Stimulated activated CD4-positive, alpha-beta T cell treated with anti-CD3 and anti-CD28 coated beads, TNF-alpha, amount 100 ng/mL, for 4 hours (primary cell): ENCODE measurements at places on chromosomes 6 and 20.

- DNase-seq, result no peak
Observed at GRCh38 chr20:17314264-17314663, 87.4 kb downstream of the PCSK2 start.

GRCh38 chr6:124668028-124668427 is 294.2 kb upstream of the RNF217 start:
- DNase-seq, result no peak

GRCh38 chr6:126432564-126432963 is 92.6 kb downstream of the CENPW start:
- no peak for DNase-seq

DNA sequence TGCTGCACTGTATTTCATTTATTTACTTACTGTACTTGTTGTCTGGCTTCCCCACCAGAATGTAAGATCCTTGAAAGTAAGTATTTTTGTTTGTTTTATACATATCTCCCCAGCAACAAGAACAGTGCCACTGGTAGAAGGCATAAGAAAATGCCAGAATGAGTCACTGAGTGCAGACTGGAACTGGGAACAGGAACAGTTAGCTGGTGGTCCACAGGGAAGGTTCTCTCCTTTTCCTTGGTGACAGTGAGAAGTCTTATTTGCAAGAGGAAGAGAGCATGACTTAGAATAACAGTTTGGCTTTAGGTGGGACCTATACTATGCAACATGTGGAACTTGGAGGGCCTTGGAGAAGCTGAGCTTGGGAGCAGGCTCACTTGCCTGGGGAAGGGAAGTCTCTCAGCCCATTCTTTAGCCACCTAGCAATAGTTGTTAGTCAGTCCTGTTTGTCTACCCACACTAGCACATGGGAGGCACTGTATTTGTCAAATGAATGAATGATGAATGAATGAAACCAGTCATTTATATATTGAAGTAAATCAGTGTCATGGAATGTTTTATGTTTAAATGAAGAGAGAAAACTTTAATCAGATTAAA is 203.5 kb downstream of the KCNQ5 start:
- no peak for DNase-seq

DNA sequence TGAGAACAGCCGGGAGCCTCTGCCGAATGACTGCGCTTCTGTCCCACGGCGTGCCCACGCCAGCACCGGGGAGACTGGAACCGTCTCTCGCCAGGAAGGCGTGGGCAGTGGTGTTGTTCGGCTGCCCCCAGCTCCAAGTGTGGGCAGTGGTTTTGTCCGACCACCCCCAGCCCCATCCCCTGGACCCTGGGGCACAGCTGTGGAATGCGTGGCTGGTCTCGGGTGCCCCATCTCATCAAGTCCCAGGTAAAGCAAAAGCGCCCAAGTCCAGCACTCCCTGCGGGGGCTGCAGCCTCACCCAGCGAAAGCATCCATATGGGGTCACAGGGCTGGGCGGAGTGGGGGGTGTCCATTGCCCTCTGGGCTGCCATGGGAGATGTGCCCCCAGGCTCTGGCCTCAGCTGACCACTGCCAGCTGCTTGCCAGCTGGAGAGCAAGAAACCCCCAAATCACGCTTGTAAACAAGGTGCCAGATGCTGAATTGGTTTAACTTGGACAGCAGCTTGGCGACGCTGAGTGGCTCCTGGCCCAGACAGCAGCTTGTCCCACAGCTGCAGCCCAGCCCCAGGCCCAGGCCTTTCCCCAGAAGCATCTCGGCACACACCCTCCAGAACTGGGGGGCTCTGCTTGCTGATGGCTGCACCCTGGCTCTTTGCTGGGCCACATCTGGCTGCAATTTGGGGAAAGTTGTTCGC is 4.5 kb downstream of the CABLES2 start:
- no peak for DNase-seq

DNA sequence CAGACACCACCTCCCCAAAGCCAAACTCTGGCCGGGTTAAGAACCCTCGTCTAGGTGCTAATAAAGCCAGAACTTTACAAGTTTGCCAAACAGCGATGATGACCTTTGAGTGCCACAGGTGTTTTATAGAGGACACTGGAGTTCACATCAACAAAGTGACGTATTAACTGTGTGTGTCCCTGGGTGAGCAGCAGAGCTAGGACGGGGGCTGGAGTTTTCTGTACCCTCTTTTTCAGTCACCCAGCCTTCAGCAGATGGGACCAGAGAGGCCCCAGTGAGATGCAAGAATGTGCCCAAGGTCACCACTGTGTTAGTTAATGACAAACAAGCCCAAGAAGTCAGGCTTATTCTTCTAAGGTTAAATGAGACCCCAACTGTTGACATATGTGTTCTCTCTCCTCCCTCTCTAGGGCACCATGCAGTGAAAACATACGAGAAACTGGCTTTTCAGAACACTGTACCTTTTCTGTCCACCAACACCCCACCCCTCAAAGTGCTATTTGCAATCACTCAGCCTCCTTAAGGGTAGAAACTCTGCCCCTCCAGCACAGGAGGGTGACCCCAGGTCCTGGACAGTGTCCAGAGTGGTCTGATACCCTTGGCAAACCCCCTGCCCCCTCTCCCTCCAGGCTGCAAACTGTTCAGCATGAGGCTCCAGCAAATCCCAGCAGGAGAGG is 5.2 kb downstream of the SDC4 start:
- DNase-seq, result no peak

- no peak for DNase-seq
Observed at GRCh38 chr6:145214570-145214969, 520.8 kb downstream of the EPM2A start.

- DNase-seq, result no peak
Observed at GRCh38 chr20:19428324-19428723, 215.9 kb downstream of the SLC24A3 start.
